MCF 10A (cell line): ENCODE measurements at places on chromosomes 6 and 20.

GRCh38 chr6:14704383-14705271 lies 541.2 kb upstream of the JARID2 start:
- no peak for DNase-seq

DNA sequence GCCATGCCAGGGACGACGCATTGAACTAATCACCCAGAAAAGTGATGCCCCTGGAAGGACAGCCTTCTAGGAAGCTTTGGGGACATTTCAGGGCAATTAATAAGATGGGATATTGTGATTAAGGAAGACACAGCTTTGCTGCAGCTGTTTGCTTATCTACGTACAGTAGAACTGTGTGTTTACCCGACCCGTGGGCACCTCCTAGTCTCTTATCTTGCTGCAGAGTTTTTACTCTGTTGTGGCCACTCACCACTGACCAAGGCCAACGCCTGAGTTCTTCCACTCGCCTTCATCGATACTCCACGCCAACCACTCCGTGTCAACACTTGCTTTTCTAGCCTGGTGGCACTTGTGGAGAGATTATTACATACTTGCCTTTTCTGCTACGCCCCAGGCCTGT lies 105.9 kb upstream of the MLN start:
- DNase-seq, result no peak

GRCh38 chr6:132204591-132204990 lies 196.7 kb downstream of the MOXD1 start:
- DNase-seq, result no peak

DNA sequence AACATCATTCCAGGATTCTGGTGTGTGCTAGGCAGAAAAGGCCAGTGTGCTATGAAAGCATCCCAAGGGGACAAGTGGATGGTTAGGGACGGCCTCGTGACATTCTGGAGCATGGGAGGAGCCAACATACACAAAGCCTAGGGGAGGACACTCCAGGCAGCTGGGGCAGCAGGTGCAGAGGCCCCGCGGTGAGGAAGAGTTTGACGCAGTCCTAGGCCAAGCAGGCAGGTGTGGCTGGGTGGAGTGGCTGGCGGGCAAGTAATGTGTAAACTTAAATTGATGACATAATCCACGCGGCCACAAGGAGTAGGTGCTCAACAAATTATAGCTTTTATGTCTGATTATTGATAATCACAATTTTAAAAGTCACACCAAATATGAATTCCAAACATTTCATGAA lies 93.6 kb downstream of the TMEM242 start:
- DNase-seq, result no peak

DNA sequence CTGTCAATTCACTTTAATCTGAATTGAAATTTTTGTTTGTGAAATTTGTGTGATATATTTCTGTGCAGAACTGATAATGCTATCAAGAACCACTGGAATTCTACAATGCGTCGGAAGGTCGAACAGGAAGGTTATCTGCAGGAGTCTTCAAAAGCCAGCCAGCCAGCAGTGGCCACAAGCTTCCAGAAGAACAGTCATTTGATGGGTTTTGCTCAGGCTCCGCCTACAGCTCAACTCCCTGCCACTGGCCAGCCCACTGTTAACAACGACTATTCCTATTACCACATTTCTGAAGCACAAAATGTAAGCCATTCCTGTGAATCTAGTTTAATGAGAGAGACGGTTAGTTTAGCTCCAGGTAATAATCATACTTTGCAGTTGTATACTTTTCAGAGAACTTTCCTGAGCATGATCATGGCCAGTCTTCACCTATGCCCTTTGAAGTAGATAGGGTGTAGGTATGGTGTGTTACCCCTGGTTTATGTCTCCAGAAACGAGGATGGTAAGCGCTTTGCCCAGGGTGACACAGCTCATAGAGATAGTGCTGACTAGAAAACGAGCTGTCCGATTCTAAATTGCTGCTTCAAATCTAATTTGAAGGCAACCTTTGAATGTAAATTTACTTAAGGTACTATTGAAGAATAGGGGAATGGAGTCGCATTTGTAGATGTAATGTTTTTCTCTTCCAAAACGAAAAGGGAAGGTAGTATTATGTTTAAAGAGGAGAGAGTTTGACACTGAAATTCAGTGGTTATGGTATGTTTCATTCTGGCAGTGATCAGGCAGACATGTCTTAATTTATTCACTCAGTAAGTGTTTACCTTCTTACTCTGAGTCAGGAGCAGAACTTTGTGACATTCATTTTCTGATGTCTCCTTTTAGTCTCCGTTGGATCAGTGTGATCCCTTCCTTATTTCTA lies 11.4 kb downstream of the MYB start:
- DNase-seq, result no peak

DNA sequence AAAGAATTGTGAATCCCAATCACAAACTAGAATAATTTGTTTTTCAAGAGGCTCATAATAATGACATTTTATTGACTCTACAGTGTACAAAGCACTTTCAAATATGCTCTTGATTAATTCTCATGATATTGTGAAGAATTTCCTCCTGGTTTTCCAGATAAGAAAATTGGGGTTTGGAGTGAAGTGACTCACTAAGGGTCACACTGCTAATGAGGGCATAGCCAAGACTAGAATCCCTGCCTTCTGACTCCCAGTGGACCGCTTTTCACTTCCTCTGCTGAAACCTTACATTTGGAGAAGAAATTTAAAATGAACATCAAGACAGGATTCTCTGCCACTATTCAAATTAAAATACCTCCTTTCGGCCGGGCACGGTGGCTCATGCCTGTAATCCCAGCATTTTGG lies 38.3 kb upstream of the LTV1 start:
- no peak for DNase-seq

GRCh38 chr6:106102034-106102433 lies 15.9 kb downstream of the PRDM1 start:
- DNase-seq, result no peak

DNA sequence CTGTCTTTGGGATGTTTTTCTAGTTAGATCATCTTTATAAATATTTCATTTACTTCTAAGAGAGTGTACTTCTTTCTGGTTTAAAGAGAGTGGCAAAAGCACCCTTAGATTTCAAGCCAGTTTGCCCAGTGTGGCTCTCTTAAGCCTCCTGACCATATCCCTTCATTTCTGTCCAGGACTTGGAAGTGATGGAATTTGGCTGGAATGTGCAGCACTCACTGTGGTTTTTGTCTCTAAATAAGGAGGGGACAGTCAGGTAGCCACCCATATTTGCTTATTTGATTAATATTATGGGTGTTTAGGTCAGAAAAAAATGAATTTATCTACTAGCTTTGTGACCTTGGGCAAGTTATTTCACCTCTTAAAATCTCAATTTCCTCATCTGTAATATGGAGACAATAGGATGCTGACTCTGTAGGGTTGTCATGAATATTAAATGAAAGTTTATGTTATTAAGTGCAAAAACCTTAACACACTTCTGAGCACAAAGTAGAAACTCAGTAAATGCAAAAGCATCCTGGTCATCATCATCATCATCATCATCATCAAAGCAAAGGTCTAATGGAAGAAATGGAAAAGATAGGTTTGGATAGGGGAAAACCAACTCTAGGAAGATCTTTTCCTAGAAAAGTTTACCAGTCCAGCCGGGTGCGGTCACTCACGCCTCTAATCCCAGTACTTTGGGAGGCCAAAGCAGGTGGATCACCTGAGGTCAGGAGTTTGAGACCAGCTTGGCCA lies 3.1 kb downstream of the CRYBG1 start:
- no peak for DNase-seq

GRCh38 chr6:152166497-152166896 lies 359.0 kb downstream of the ESR1 start:
- no peak for DNase-seq

GRCh38 chr20:52405986-52406385 lies 214.4 kb upstream of the ZFP64 start:
- DNase-seq, result no peak

GRCh38 chr6:20166210-20166609 lies 46.1 kb downstream of the MBOAT1 start:
- no peak for DNase-seq

- DNase-seq, result peak; percentile 77
Observed at GRCh38 chr6:73854998-73855718, 159.2 kb downstream of the CD109 start.

- DNase-seq, result peak; percentile 66
Observed at GRCh38 chr6:163554663-163555062, 140.1 kb downstream of the QKI start.

DNA sequence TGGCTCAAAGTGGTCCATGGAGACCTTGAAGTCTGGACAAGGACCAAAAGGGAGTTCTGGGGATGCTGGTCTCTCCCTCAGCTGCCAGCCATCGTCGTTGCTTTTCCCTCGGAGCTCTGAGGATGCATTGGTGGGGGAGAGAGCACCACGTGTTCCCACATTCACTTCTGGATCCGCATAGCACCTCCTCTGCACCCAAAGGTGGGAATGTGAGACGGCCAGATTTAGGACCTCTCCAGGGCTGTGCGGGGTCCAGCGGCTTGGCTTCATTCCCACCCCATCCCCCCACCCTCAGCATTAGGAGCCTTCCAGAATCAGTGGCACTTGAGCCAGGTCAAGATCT lies 1.1 kb downstream of the EPB41L1 start:
- DNase-seq, result no peak

DNA sequence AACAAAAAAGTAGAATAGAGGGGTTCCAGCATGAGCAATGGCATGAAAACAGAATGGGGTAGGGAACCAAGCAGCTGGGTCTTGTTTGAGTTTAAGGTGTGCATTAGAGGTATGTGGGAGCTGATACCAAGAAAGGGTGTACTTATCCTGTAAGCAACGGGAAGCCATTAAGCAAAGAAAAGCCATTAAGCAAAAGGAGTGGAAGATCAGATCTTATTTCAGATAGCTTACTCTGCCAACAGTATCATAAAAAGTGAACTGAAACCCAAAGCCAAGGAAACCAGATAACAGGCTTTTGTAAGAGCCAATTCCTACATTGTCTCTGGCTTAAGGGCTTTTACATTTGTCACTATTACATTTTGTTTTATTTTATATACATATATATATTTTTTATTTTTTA lies 21.3 kb upstream of the BEND6 start:
- DNase-seq, result no peak

GRCh38 chr6:97198046-97198565 lies 84.9 kb downstream of the MMS22L start:
- DNase-seq, result no peak

DNA sequence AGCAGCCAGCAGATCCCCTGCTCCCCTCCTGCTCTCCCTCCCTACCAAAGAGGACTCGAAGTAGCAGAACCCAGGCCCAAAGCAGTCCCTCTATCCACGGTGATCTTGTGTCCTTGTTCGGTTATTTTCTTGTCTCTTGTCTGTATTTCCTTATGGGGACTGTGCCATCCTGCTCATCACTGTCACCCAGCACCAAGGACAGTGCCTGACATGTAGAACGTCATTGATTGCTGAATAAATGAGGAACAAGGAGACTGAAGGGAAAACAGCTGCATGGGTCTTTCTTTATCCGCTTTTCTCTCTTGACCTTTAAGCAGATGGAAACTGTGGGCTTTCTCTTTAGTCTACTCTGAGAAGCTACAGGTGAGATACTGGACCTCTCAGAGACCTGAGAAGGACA lies 29.4 kb upstream of the ZNF831 start:
- DNase-seq, result no peak

GRCh38 chr20:18983796-18984195 lies 170.2 kb downstream of the SCP2D1 start:
- DNase-seq, result no peak

GRCh38 chr6:8375916-8376315 lies 59.4 kb downstream of the SLC35B3 start:
- no peak for DNase-seq

GRCh38 chr20:35891375-35891774 lies 62.9 kb downstream of the SCAND1 start:
- peak; percentile 59 for DNase-seq

DNA sequence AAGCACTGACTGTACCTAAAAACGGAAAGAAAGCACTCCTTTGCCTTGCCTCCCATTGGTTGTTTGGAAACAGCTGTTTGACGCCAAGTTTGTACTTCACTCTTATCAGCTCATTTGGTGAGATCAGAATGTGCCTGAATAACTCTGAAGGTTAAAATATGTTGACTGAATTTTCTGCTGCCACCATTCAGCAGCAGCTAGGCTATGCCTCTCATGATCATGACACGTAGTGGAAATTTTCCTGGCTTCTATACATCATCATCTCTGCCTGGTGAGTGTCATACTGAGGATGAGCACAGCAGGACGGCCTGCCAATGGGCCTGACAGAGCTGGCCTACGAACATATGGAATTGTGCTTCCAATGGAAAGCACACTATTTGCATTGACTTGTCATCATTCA lies 704.9 kb upstream of the CITED2 start:
- no peak for DNase-seq

DNA sequence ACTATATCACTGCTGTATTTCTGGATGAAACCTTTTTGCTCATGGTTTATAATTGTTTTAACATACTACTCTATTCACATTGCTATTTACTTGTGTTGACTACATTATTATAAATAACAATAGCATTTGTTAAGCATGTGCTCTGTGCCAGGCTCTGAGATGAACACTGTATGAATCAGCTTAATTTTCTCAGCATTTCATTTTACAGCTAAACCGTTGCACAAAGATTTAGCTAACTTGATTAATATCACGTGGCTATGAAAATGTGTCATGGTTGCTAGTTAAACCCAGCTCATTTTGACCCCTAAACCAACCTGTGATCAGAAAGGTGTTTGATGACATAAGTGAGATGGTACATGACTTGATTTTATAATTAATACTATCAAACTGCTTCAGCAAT lies 77.5 kb downstream of the NCOA7 start:
- DNase-seq, result peak; percentile 50

DNA sequence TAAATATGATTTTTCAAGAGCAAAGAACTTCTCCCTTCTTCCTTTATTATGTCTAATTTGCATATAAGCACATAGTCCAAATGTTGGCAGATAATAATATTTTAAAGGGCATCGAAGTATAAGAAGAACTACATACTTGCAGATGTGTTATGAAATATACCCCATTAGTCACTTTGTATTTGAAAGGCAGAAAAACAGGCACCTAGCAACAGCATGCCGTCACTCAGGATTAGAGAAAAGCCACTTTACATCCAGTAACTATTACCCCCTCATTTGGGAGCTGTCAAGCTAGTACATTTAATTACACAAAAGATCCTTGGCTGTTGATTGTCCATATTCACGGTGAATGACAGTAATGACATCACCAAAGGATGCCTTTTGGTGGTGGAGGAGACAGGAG lies 99.3 kb upstream of the ARMC2 start:
- peak; percentile 30 for DNase-seq

GRCh38 chr20:51696304-51697071 lies 71.7 kb downstream of the ATP9A start:
- DNase-seq, result peak; percentile 8

DNA sequence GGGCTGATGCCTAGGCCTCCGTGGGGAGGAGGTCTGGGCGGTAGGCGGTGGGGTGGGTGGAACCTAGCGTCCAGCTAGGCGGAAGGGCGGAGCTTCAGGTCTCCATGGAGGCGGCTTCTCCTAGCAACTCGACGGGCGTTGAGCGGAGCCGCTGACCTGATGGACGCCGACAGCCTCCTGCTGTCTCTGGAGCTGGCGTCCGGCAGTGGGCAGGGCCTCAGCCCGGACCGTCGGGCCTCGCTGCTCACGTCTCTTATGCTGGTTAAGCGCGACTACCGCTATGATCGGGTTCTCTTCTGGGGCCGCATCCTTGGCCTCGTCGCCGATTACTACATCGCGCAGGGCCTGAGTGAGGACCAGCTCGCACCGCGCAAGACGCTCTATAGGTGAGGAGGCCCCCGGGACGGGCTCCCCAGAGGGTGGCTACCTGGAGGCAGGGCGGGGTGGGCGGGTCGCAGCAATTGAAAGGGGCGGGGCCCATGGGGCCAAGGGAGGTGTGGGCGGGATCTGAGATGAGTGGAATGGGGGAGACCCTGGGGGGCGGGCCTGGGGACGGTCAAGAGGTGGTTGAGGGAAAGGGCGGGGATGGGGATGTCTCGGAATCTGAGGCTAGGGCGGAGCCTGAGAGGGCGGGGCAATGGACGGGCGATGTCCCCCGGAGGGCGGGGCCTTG lies at the start of gene RSPH9:
Gene RSPH9 (plus strand): TSS at position 97 of the 673 bp plus-strand sequence. CDS start 63 bp downstream, at position 160.
- DNase-seq, result no peak
